ENCODE measurements at places on chromosomes 1 and 21.

GRCh38 chr1:24903011-24903461 lies 27.0 kb downstream of the RUNX3 start:
- DNase-seq = no peak

DNA sequence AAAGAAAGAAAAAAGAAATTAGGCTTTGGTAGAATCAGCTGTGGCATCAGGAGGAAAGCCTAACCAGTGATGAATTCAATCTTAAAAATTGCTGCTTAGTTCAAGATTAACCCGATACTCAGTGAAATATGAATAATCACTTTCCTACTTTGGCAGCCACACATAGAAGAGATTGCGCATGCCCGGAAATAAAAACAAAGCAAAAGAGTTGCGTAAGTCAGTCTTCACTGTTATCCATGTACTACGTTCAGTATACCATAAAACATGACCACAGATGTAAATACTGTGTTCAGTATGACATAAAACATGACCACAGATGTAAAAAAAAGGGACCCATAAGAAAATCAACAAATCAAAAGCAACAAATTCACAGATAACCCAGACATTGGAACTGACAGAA lies 19.2 kb downstream of the CD1D start:
- peak; percentile 75 for DNase-seq

DNA sequence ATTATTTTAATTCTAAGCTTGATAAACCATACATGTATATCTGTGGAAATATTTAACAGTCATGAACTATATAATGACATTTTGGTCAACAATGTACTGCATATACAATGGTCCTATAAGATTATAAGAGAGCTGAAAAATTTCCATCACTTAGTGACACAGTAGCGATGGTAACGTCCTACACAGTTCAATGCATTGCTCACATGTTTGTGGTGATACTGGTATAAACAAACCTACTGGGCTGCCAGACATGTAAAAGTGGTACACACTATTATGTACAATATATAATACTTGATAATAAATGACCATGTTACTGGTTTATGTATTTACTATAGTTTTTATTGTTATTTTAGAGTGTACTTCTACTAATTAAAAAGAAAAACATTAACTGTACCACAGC lies 841.9 kb downstream of the LTN1 start:
- DNase-seq = no peak

GRCh38 chr1:21341022-21341421 lies 50.8 kb upstream of the ECE1 start:
- DNase-seq = peak; percentile 15

DNA sequence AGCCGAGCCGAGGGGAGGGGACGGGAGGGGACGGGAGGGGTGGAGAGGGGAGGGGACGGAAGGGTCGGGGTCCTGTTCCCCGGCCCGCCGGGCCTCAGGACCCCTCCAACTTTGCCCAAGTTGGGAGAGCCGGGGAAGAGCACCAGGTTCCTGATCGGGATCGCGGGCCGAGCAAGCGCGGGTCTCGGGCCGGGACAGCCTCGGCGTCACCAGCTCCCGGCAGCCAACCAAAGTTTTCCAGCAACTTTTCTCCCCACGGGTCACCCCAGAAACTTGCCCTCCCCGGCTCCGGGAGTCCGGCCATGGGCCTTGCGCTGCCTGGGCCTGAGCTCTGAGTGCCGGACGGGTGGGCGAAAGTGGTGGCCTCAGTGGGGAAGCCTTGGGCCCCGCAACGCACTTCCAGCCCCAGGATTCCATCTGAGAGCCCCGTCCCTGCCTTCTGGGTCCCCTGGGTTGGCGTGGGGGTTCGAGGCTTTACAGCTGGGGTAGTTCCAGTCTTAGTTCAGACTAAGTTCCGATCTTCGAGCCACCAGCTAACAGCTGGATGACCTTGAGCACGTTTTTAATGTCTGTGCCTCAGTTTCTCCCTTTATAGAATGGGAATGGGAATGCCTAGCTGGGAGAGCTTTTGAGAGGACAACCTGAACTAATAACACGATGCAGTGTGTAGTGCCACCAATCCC lies 458 bp downstream of the ZC3H12A start:
- DNase-seq = peak; percentile 53

- DNase-seq = no peak
Observed at GRCh38 chr1:219582296-219582695, 30.6 kb downstream of the ZC3H11B start.

DNA sequence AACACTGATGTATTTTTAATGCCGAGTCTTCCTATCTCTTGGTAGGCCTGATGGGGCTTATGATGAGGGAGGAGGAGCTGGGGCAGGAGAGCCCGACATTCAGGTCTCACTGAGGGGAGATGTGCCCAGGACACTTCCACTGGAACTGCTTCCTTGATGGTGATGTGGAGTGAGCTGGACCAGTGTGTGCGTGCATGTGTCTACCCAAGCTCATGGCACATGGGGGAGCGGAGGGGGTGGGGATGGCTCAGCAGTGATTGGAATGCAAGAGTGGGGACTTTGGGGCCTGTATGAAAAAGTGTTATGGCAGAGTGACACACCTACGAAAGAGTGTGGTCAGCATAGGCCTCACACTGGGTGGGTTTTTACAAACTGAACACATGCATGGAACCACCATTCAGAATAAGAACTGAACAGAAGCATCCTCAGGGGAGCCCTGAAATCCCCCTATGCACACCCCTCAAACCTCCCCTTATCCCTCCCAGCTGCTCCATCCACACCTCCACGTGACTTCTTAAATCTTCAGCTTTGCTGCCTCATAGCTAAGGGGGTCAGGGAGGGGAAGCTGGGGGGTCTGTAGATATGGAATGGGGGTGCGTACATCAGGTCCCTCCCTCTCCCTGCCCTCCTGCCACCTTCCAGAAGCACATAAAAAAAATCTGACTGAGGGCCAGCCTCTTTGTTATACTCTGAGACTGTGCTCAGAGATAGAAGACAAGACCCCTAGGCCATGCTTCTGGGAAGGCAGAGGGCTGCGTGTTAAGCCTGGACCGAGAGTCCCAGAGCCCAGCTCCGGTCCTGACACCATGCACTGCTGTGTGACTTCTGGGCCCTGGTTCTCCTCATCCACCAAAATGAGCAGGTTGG lies 11.6 kb downstream of the IL6R start:
- no peak for DNase-seq

DNA sequence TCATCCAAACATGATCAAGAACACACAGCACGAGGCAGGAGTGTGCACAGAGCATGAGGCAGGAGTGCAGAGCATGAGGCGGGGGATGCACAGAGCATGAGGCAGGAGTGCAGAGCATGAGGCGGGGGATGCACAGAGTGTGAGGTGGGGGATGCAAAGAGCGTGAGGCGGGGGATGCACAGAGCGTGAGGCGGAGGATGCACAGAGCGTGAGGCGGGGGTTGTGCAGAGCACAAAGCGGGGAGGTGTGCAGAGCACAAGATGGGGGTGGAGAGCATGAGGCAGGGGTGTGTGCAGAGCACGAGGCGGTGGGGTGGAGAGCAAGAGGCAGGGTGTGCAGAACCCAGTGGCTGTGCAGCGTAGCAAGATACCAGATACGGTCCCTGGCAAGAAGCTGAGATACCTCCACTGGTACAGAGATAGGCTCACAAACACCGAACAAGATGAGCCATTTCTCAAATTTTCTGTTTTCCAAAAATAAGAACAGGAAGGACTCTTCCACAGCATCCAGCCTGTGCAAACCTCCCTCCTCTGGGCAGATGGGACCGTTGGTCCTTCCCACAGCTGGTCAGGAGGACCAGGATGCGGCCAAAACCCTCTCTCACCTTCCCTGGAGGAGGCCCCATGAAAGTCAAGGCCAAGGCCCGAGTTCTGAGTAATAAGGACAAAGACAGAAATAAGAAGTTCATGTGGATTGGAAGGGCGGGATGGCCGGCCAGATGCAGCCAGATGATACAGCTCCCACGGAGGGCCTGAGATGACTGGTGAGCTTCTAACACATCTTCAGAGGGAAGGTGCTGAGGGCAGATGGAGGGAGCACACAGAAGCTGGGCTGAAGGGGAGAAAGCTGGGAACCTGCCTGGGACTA lies 12.0 kb downstream of the SPATC1L start:
- DNase-seq = no peak

- DNase-seq = peak; percentile 91
Observed at GRCh38 chr1:155938220-155938627, 3.2 kb upstream of the RXFP4 start.

DNA sequence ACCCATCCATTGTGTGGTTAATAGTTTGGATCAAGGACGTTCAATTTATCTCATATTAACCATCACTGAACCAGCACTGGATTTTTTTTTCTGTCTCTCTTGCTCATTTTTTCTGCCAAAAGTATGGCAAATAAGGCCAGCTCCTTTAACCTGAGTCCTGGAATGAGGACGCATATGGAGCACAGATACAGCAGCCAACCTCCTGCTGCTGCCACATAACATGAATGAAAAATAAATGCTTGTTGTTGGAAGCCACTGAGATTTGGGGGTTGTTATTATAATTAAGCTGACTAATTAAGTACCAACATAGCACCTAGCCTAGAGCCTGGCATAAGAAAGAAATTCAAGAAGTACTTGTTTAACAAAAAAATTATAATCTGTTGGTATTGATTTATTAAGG lies 335.3 kb upstream of the DUSP10 start:
- no peak for DNase-seq

DNA sequence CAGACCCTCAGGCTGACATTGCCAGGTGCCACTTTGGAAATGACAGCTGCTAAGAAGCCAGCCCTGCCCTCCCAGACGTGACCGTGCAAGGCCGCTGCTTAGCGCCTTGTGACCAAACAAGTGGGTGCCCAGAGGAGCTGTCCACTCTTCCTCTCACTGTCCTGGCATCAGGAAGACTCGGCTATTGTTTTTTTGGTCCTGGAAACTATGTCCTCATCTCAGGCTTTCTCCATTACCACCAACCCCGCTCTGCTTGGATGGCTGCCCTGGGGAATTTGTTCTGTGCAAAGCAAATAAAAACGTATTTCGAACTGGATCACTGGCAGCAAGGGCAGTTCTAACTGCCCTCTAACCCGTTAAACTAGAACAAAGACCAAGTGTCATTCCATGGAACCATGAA lies 13.7 kb upstream of the TENT5C start:
- DNase-seq = no peak

GRCh38 chr1:112625696-112626095 lies 6.1 kb downstream of the CAPZA1 start:
- DNase-seq = peak; percentile 75

DNA sequence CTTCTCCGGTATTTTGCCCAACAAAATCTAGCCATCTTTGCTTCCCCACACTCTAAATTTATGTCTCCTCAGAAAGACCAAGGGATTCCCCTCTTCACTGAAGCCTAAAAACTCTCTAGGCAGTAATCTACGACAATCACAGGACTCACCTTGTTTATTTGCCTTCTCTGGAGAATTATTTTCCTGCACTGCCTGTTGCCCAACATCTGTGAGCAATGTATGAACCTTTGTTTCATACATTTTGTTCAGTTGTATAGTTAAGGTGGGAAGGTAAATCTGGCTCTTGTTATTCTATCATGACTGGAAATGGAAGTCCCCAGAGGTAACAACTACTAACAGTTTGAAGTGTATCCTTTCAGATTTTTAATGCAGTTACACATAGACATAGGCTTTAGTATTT lies 2.2 kb downstream of the COPA start:
- no peak for DNase-seq

- no peak for DNase-seq
Observed at GRCh38 chr1:39637361-39637760, 2.1 kb downstream of the HEYL start.
